ENCODE measurements at places on chromosomes 16 and 17.

DNA sequence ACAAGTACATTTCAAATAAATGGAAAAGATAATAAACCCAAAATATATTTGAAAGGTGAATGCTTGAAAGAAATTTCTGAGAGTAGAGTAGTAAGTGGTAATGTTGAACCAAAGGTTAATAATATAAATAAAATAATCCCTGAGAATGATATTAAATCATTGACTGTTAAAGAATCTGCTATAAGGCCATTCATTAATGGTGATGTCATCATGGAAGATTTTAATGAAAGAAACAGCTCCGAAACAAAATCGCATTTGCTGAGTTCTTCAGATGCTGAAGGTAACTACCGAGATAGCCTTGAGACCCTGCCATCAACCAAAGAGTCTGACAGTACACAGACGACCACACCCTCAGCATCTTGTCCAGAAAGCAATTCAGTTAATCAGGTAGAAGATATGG is 84.2 kb downstream of the C17orf58 start:
- no peak for DNase-seq

GRCh38 chr16:67734731-67735201 is 15.7 kb upstream of the GFOD2 start:
- no peak for DNase-seq

DNA sequence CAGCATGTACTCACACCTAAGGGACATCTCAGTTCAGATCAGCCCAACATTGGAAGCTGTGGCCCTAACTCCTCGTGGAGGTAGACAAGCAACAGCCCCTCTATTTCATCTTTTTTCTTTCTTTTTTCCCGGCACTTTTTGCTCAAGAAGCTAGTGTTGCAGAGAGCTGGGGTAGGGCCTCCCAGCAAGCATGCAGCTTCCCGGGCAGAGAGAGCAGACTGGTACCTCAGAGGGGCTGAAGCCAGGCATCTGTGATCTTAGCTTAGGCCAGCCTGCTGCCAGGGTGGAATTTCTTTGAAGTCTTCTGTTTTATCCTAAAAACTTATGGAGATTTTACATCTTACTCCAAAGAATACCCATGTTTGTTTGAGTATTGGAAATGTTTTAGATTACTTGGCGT is 195.4 kb downstream of the C16orf95 start:
- no peak for DNase-seq

DNA sequence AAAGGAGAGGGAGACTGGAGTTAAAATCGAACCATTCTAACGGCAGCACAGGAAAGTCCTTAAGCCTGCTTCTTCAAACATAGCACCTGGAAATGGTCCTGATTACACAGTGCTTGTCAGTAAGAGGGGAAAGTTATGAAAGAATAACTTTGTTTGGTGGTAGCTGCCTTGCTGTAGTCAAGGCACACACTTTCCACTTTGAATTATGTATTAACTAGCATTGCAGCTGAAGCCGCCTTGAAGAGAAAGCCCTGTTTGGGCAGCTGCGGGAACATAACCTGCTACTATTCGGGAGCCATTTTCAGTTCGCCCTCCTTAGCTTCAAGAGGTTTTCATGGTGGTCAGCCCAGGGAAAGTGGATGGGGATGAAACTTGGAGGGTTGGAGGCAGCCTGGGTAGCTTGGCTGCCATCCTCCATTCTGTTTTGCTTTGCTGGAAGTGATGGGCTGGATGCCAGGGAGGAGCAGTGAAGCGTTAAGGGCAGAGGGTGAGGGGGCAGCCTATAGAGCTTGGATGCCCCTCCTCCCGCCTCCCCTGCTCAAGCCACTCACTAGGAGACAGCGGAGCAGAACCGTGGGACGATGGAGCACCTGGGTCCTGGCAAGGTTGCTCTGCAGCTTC is 5.3 kb upstream of the HAS3 start:
- no peak for DNase-seq

DNA sequence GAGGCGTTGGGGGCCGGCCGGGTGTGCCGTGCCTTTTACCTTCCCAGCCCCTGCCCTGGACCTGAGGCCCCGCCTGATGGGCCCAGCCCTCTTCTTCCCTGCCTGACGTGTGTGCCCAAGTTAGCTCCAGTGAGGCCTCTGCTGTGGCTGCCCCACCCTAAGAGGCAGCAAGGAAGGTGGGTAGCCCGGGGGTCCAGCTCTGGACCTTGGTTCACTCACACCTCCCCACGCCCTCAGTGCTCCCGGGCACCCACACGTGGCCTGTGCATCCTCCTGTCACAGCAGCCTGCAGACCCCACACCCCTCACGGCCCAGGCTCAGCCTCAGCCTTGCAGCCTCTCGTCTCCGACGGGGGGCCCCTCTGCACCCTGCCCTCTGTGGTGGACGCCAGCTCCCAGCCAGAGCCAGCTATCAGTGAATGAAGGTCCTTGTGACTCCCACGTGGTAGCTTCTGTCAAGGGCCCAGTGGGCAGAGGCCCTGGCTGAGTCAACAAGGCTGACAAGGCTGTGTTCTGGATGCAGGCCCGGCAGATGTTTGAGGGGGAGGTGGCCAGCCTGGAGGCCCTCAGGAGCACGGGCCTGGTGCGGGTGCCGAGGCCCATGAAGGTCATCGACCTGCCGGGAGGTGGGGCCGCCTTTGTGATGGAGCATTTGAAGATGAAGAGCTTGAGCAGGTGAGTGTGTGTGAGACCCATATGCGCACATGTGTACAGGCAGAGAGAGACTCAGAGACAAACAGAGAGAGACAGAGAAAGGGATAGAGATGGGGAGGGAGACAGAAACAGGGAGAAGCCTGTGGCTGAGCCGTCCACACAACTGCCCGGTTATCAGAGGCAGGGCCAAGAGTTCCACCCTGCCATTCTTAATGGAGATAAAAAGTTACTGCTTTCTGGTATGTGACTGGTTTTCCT is 2.8 kb downstream of the FN3K start:
- no peak for DNase-seq

Data from stimulated activated CD4-positive, alpha-beta T cell treated with anti-CD3 and anti-CD28 coated beads, Interleukin-1b, Interleukin-23, amount 100 ng/mL, for 1 hour (primary cell).